Glutamatergic neuron (in vitro differentiated cells): ENCODE measurements at places on chromosomes 1 and 21. TPM values are rescaled to one million over a fixed set of nuclear protein-coding genes. Genes with fewer than 3 reads are reported as not detected.

DNA sequence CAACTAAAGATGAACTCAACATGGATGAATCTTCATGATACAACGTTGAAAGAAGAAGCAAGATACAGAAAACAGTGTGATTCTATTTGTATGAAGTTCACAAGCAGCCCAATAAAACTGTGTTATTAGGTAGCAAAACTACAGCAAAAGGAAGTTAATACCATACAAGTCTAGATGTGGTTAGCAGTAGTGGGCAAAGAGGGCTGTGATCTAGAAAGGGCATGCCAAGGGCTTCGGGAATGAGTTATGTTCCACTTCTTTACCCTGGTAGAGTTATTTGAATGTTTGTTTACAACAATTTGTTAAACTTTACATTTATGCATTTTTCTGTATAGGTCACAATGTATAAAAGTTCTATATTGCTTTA lies 9.2 kb downstream of the TNFRSF9 start:
- DNase-seq: no peak
- H3K27me3 ChIP-seq: peaks cover 1% of the 10 kb centered on the region
- H3K4me1 ChIP-seq: no peaks in the 10 kb centered on the region
- no peak overlapping the region for H3K27ac ChIP-seq

DNA sequence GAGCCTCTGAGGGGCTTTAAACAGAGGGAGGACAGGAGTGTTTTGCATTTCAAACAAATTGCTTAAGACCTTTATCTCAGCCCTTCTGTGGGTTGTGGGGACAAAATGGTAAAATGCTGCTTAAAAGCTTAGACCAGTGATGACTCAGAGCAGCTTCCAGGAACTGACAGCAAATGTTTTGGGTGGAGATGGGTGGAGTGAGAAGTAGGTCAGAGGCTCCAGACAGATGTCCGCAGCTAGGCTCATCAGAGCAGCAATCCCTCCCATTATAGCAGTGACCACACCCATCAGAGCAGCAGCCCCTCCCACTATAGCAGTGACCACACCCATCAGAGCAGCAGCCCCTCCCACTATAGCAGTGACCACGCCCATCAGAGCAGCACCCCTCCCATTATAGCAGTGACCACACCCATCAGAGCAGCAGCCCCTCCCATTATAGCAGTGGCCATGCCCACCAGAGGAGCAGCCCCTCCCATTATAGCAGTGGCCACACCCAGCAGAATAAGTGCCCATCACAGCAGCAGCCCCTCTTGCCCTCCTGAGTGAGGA lies 532.2 kb downstream of the MATN1 start:
- H3K4me3 ChIP-seq: peak overlapping the region; percentile 34
- peaks cover 21% of the 10 kb centered on the region for H3K4me1 ChIP-seq
- peak; percentile 37 for DNase-seq
- H3K27me3 ChIP-seq: peaks cover 9% of the 10 kb centered on the region
- no peaks in the 10 kb centered on the region for H3K36me3 ChIP-seq

GRCh38 chr1:13517193-13517812 lies 3.5 kb upstream of the LRRC38 start:
- no peak overlapping the region for H3K4me3 ChIP-seq
- H3K4me1 ChIP-seq: no peaks in the 10 kb centered on the region
- peaks cover 20% of the 10 kb centered on the region for H3K27me3 ChIP-seq
- no peak overlapping the region for H3K27ac ChIP-seq

DNA sequence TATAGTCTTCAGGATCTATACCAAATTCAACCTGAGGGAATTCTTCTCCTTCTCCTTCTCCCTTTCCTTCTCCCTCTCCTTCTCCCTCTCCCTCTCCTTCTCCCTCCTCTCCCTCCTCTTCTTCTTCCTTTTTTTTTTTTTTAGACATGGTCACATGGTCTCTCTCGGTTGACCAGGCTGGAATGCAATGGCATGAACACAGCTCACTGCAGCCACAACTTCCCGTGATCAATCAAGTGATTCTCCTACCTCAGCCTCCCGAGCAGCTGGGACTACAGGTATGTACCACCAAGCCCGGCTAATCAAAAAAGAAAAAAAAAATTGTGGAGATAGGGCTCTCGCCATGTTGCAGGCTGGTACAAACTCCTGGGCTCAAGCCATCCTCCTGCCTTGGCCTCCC lies 51.5 kb downstream of the DNAI4 start:
- DNase-seq: no peak
- H3K4me1 ChIP-seq: peaks cover 3% of the 10 kb centered on the region
- H3K27me3 ChIP-seq: no peaks in the 10 kb centered on the region
- no peaks in the 10 kb centered on the region for H3K36me3 ChIP-seq
- H3K4me3 ChIP-seq: no peak overlapping the region

Gene EXTL1
- 2.6 TPM for total RNA-seq

Gene SEMA6C
- 119 TPM for total RNA-seq

Gene RLF
- 15.0 TPM for total RNA-seq

Gene PLD5
- 0.96 TPM for total RNA-seq
